T follicular helper cell (primary cell): ENCODE measurements at places on chromosomes 5 and 9.

- no peak for DNase-seq
Measured at GRCh38 chr9:37096628-37097027, 23.7 kb upstream of the ZCCHC7 start.

- DNase-seq = no peak
Measured at GRCh38 chr9:98248737-98249474, 6.5 kb downstream of the TBC1D2 start.

GRCh38 chr5:170640731-170641588 lies 137.1 kb downstream of the KCNIP1 start:
- no peak for DNase-seq

GRCh38 chr9:134127065-134127580 lies 8.8 kb upstream of the WDR5 start:
- no peak for DNase-seq

DNA sequence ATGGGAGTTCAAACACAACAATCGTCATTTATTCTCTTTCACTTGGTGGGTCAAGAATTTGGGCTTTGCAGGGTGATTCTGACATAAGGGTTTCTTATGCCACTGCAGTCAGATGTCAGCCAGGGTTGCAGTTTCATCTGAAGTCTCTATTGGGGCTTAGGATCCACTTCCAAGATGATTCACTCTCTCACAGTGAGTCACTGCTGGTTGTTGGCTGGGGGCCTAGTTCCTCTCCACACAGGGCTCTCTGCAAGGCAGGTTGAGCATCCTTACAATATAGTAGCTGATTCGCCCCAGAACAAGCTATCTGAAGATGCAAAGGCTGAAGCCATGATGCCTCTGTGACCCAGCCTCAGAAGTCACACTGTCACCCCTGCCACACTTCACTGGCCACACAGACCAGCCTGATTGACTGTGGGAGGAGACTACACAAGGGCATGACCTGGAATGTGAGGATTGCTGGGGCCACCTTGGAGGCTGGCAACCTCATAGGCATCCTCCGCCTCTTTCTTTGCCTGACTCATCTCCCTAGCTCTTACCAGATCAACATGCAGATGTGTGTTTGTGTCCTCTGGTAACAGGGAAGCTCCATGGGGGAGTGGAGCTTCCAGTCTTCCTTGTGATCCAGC lies 4.5 kb upstream of the CARD19 start:
- no peak for DNase-seq

DNA sequence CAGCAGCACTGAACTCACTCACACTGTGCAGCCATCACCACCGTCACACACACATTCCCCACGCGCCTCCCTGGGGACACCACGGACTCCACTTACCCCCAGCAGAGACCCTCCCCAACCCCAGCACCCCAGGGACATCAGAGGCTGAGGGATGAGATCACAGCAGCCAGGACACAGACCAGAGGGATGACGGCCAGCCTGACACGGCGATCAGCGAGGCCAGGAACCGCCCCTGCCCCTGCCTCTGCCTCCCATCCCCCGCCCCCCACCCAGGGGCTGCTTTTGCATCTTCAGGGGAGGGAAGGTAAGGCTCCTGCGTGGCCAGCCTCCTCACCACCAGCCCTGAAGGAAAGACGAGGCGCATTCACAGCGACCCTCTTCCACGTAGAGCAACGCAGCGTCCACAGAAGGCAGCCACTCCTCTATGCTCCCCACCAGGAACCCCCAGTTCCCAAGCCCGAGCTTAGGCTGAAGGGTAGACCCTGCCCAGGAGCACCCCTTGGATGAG lies 104.5 kb downstream of the VAV2 start:
- no peak for DNase-seq

DNA sequence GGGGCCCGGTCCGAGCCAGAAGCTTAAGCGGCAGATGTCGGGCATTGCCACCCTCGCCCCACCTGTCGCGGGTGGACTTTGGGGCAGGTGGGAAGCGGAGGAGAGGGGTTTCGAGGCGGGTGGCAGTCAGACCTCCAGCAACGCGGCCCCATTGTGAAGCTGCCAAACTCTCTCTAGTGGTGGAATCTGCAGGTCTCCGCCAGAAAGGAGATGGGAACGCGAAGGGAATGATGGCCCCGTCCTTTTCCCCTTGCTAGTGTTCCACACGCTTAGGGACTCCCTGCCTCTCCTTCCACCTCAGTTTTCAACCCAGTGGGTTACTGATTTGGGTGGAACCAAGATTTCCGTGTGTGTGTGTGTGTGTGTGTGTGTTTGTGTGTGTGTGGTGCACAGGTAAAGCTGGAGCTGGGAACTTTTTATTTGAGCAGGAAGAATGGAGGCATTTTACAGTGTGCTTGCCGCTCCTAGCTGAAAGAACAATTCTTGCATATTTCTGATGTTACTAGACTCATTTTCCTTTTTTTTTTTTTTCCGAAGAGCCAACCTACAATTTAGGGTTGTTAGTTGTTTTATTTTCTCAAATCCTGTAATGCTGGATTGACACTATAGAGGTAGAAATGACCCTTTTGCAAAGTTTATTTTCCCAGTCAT lies 1.3 kb downstream of the MACIR start:
- DNase-seq = peak; percentile 1

DNA sequence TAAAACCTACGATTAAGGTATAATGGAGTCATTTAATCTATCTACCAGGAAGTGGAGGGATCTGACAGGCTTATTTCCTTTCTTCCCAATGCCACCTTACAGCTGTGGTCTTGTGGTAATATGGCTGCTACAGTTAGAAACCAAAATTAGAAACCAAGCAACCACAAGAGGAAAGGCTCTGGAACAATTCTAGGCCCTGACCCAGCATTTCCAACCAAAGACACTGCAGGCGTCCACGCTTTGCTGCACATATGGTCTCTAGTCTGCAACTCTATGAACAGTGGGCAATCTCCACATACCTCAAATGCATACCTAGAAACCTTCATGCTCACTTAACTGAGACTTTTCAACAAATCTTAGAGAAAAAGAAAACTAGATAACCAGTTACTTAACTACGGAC lies 339.1 kb downstream of the NFIB start:
- DNase-seq = no peak

GRCh38 chr9:87840134-87840533 lies 42.5 kb upstream of the SPATA31E1 start:
- DNase-seq = no peak

- DNase-seq = no peak
Measured at GRCh38 chr5:34751807-34752736, 86.9 kb upstream of the TTC23L start.

GRCh38 chr5:28576022-28576421 lies 1537.6 kb upstream of the CDH9 start:
- DNase-seq = no peak

- no peak for DNase-seq
Measured at GRCh38 chr9:129995409-129996160, 47.4 kb downstream of the FNBP1 start.

GRCh38 chr9:600006-600405 lies 241.5 kb upstream of the DMRT1 start:
- DNase-seq = no peak

DNA sequence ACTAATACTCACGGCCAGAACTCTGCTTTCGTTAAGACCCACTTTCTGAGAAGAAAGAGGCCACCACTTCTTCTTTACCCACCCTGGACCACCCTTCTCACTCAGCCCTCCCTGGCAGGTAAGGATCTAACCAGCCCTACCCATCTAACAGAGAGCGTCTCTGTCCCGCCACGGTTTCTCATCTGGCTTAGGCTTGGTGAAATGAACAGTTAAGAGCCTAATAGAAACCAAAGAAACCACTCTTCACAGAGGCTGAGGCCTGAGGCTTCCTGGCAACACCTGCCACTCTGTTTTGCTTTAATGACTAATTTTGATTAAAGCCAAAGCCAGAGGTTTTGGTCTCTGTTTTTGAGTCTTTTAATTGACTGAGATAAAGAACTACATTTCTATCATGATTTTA lies 354.1 kb upstream of the SLC30A5 start:
- DNase-seq = no peak
